Right renal pelvis (tissue), 4 donors: ENCODE measurements at places on chromosomes 12 and 14.

GRCh38 chr14:34810028-34810427, 65.1 kb downstream of the BAZ1A start:
- DNase-seq, result no peak

- DNase-seq, result peak; percentile 15
Observed at GRCh38 chr12:74021937-74022336, 515.7 kb upstream of the ATXN7L3B start.

GRCh38 chr12:80551897-80552296, 107.9 kb downstream of the PTPRQ start:
- no peak for DNase-seq

DNA sequence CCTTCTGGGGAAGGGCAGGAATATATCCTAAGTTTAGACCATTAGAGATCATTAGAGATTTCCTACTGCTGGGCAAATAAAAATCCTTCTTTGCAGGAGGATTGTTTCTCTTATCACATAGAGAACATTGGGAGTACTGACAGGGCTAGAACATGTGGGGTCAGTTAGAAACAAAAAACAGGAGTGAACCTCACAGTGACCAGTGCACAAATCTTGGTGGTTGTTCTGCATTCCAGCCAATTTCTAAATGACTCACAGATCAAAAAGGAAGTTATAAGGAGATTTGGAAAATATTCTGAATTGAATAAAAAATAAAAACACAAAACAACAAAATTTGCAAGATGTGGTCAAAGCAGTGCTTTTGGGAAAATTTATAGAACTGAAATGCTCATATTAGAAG, 118.8 kb downstream of the LLPH start:
- DNase-seq, result no peak

DNA sequence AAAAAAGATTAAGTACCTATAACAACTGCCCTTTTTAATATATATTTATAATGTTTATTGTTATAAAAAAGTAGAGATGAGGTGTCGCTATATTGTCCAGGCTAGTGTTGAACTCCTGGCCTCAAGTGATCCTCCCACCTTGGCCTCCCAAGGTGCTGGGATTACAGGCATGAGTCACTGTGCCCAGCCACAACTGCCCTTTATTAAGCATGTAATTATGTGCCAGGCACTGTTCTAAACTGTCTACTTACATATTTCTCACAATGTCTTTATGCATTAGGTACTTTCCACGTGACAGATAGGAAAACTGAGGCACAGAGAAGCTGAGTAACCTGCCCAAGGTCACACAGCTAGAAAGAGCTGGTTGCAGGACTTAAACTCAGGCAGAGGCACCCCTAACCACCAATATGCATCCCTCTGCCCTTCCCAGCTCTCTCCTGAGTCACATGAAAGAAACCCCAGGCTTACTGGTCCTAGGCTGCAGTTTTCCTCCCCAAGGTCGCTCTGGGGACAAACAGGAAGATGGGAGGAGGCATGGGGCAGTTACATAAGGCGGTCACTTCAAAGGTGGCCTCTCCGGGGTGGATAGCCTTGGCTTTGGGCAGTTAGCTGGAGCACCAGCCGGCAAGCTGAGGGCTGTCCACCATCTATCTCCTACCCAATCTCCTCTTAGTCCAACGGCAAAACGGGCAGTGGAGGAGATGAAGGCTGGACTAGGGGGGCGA, 54.6 kb upstream of the TBX3 start:
- DNase-seq, result no peak

GRCh38 chr14:104239185-104239775, 100.9 kb downstream of the KIF26A start:
- no peak for DNase-seq

GRCh38 chr12:116537101-116537904, 21.9 kb upstream of the MAP1LC3B2 start:
- no peak for DNase-seq

DNA sequence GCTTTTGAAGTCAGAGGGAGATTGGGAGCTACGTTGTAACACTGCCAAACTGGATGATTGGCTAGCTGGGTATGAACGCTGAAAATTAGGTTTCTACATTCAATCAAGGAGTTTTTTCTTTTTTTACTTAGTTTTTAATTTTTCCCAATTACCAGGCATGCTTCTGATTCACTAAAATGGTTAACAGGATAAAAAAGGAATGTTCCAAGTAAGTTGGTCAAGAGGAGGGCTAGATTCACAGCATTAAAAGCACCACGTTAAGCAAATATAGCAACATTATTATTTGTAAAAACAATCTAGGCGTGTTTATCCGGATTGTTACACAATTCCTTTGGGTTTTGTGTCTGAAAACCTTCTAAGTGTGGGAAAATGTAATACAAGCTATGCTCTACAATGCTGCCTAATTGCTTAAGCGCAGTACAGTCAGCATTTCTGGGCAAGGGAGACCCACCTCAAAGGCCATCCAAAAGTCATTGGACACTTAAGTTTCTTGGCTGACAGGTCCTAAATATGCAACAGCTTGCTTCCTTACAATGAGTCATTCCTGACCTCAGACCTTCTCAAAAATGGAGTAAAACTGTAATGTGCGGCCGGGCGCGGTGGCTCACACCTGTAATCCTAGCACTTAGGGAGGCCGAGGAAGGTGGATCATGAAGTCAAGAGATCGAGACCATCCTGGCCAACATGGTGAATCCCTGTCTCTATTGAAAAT, 1.2 kb downstream of the RPLP0 start:
- no peak for DNase-seq

- DNase-seq, result no peak
Observed at GRCh38 chr14:69820991-69821390, 23.9 kb upstream of the SLC10A1 start.

- no peak for DNase-seq
Observed at GRCh38 chr12:53230108-53230845, 1.7 kb downstream of the RARG start.

DNA sequence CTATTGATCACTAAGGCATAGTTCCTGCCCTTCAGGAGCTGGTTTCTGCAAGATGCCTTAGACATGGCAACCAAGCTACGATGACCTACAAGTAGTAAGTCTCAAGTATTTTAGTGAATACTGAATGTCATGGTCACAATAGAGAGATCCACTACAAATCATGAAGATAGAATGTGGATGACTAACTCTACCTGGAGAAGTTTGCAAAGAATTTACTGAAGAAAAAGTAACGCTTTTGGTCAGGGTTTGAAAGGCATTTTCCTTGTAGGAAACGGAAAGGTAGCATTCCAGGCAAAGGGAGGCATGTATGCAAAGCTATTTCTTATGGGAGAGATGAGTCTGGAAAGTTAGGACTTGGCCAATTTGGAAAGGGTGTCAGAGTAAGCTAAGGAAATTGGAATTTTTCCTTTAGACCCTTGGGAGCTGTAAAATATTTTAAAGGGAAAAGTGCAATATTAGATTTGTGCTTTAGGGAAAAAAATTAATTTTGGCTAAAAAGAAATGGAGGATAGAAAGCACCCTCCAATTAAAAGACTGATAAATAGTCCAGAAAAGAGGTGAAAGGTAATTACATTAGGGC, 377.5 kb downstream of the EGLN3 start:
- DNase-seq, result no peak

GRCh38 chr14:78340250-78340649, 170.1 kb downstream of the NRXN3 start:
- no peak for DNase-seq

GRCh38 chr12:124727264-124727800, 136.3 kb downstream of the SCARB1 start:
- no peak for DNase-seq

GRCh38 chr12:5036031-5036430, 7.6 kb upstream of the KCNA5 start:
- no peak for DNase-seq

DNA sequence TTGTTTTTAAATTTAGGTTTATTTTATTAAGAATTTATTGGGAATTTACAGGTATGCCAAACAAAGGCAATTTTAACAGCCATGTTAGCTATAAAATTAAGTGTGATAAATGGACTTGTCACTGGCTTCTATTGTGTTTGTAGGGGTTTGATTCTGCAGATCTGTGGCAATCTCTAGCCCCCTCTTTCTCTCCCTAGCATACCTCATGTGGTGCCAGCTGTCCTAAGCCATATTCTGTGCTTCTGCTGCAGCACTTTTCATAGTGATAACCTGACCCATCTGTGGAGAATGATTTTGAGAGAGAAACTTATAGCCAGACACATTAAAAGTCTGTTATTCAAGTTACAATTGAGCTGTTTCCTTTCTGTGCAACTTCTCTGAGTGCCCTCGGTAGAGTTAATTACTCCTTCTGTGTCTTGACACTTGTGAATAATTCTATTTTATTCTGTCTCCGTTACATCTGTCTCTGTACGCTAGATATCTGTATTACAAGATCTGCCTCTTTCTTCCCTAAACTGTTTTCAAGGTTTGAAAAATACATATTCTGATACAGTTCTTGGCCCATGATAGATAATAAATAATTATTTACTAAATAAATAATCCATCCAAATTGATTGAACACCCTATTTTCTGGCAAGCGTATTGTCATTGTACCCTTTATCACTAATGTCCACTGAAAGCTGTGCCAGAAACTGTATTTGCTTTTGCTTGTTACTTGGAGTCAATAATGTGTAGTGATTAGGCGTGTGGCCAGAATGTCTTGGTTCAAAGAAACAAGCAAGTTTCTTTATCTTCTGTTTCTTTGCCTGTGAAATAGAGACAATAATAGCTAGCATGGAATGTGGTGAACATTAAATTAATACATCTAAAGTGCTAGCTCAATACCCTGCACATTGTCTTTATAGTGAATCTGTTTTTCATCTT, 40.0 kb downstream of the FRS2 start:
- no peak for DNase-seq

DNA sequence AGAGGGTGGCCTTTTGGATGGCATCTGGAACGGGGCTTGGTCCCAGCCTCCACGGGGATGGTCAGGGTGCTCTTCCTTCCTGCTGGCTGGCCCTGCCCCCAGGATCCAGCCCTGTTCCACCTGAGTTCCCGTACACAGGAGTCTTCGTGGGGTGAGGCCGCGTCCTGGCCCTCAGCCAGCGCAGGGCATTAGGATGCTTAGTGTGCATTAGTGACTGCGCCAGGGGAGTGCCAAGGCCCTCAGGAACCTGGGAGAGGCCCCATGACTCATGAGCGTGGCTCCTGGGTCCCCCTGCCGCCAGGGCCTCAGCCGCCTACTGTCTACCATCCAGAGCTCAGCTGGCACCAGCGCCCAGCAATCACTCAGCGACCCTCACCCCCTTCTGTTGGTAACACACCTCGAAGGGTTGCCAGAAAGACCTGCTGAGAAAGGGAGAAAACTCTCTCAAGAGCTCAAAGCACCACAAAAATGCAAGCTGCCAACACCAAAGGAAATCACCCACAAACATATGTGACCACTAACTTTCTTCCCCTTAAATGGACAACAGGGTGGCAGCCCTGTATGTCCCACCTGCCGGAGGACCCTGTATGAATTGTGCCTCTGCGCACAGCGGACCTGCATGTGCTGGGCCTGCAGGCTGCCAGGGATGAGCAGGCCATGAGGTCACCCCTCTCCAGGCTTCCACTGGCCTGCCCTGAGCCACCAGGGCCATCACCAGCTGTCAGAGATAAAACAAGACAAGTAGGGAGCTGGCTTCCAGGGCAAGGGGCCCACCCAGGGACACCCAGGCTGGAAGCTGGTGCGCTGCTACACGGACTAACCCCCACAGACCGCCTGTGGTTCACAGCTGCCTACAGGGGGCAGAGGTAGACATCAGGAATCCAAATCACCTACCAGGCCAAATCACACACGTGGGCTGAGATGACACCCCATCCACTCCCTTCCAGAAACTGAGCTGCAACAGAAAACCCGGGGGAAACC, 28.7 kb downstream of the CCDC85C start:
- DNase-seq, result no peak
